Breast epithelium (tissue), 4 donors: ENCODE measurements at places on chromosomes 6 and 20. TPM values are rescaled to one million over a fixed set of nuclear protein-coding genes. Genes with fewer than 3 reads are reported as not detected.

- H3K27ac ChIP-seq = no peak overlapping the region
- H3K4me1 ChIP-seq = peaks cover under 1% of the 10 kb centered on the region
- no peak for DNase-seq
- no peak overlapping the region for H3K4me3 ChIP-seq
- no peaks in the 10 kb centered on the region for H3K36me3 ChIP-seq
Measured at GRCh38 chr6:158636778-158637177, 7.8 kb downstream of the DYNLT1 start.

- no peaks in the 10 kb centered on the region for H3K27me3 ChIP-seq
- no peak overlapping the region for H3K27ac ChIP-seq
- no peaks in the 10 kb centered on the region for H3K36me3 ChIP-seq
- H3K4me3 ChIP-seq = no peak overlapping the region
- DNase-seq = no peak
Measured at GRCh38 chr20:14838663-14839628, 501.5 kb upstream of the FLRT3 start.

GRCh38 chr6:71386215-71386614, 97.6 kb downstream of the OGFRL1 start:
- H3K27me3 ChIP-seq = no peaks in the 10 kb centered on the region
- H3K36me3 ChIP-seq = no peaks in the 10 kb centered on the region
- H3K4me3 ChIP-seq = no peak overlapping the region
- no peak for DNase-seq

ADIG gene
- not detected for total RNA-seq

DNA sequence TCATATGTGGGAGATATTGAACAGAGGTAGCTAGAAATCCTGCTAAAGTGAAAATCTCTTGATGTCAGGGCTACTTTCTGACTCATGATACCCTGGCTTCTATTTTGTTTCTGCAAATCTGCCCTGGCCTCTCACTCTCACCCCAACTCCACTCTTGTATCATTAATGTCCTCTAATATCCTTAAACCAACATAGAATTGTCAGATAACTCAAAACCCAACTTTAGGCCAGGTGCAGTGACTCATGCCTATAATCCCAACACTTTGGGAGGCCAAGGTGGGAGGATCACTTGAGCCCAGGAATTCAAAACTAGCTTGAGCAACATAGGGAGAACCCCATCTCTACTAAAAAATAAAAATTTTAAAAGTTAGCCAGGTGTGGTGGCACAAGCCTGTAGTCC, 33.8 kb upstream of the OSTM1 start:
- H3K27ac ChIP-seq = no peak overlapping the region
- H3K4me3 ChIP-seq = no peak overlapping the region
- peaks cover 3% of the 10 kb centered on the region for H3K27me3 ChIP-seq

C2 gene
- 54.2 TPM for total RNA-seq

CRISP3 gene
- total RNA-seq = not detected

DNA sequence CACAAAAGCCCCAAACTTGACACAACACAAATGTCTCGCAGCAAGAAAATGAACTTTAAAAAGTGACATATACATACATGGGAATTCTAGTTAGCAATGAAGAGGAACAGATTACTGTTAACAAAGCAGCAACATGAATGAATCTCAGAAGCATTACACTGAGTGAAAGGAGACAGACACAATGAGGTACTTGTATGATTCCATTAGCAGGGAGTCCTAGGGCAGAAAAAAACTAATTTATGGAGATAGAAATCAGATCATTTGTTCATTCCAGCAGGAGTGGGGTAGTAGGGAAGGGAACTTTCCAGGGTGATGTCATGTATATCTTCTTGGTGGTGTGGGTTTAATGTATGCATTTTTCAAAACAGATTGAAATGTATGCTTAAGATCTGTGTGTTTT, 524.4 kb downstream of the KIF16B start:
- no peak overlapping the region for H3K4me3 ChIP-seq
- no peaks in the 10 kb centered on the region for H3K4me1 ChIP-seq
- no peak for DNase-seq
- H3K27ac ChIP-seq = no peak overlapping the region
- H3K36me3 ChIP-seq = no peaks in the 10 kb centered on the region

GRCh38 chr20:64062596-64063388, at the start of gene TCEA2:
TCEA2 (plus strand) TSS chr20:64063198; CDS start chr20:64063313, 115 bp downstream.
- H3K4me3 ChIP-seq = peak within 1 kb of the TSS; percentile 89
- no peaks in the 10 kb centered on the region for H3K27me3 ChIP-seq
- H3K27ac ChIP-seq = peak within 1 kb of the TSS; percentile 84
- no peaks in the 10 kb centered on the region for H3K36me3 ChIP-seq
- H3K4me1 ChIP-seq = peaks cover 6% of the 10 kb centered on the region

RBPJL gene
- total RNA-seq = not detected

MCCD1 gene
- not detected for total RNA-seq

TFAP2A gene
- not detected for total RNA-seq

EYA4 gene
- 0.33 TPM for total RNA-seq

DNA sequence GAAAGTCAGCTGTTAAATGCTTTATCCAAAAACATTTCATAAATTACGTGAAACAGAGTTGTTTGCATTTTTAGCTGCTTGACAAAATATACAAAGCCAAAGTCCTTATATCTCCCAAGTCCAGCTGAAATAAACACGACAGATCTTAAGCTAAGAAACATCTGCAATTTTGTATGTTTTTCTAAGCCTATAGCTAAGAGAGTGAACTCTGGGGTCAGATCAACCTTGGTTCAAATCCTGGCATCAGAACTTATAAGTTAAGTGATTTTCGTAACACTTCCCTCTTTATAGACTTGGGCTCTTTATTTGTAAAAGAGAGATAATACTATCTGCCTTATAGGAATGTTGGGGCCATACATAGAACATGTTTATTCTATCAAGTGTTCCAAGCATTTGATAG, 176.7 kb downstream of the PTPRK start:
- no peaks in the 10 kb centered on the region for H3K36me3 ChIP-seq
- DNase-seq = no peak
- H3K27me3 ChIP-seq = no peaks in the 10 kb centered on the region
- H3K4me1 ChIP-seq = no peaks in the 10 kb centered on the region

DNA sequence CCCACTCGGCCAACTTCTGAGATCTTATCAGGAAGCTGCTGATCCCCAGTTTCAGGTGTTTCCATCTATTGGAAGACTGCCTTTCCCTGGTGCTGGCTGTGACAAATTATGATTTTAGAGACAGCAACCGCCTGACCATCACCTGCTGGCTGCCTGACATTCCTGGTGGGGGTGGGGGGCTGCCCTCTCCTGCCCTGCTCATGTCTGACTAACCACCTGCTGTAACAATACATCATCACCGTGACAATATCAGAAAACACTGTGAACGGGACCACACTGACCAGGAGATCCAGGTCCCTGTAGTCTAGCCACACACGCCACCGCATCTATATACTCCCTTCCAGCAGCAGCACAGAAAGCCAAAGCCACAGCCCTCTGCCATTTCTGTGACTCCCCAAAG, 537.5 kb downstream of the QKI start:
- no peaks in the 10 kb centered on the region for H3K4me1 ChIP-seq
- no peak for DNase-seq
- H3K4me3 ChIP-seq = no peak overlapping the region
- no peak overlapping the region for H3K27ac ChIP-seq
- no peaks in the 10 kb centered on the region for H3K27me3 ChIP-seq

GRCh38 chr6:147222160-147222838, 18.1 kb downstream of the STXBP5 start:
- H3K27me3 ChIP-seq = no peaks in the 10 kb centered on the region
- no peaks in the 10 kb centered on the region for H3K4me1 ChIP-seq
- no peak overlapping the region for H3K4me3 ChIP-seq
- no peak for DNase-seq
- no peaks in the 10 kb centered on the region for H3K36me3 ChIP-seq

HLA-DQA2 gene
- total RNA-seq = 2.0 TPM

GRCh38 chr6:106799031-106799894, 169.9 kb downstream of the QRSL1 start:
- no peaks in the 10 kb centered on the region for H3K36me3 ChIP-seq
- H3K27ac ChIP-seq = peak overlapping the region; percentile 81
- DNase-seq = no peak
- no peaks in the 10 kb centered on the region for H3K27me3 ChIP-seq
- no peak overlapping the region for H3K4me3 ChIP-seq

ATP6V1G2 gene
- total RNA-seq = 1.6 TPM

SMLR1 gene
- total RNA-seq = not detected

C20orf202 gene
- total RNA-seq = 0.48 TPM

DNA sequence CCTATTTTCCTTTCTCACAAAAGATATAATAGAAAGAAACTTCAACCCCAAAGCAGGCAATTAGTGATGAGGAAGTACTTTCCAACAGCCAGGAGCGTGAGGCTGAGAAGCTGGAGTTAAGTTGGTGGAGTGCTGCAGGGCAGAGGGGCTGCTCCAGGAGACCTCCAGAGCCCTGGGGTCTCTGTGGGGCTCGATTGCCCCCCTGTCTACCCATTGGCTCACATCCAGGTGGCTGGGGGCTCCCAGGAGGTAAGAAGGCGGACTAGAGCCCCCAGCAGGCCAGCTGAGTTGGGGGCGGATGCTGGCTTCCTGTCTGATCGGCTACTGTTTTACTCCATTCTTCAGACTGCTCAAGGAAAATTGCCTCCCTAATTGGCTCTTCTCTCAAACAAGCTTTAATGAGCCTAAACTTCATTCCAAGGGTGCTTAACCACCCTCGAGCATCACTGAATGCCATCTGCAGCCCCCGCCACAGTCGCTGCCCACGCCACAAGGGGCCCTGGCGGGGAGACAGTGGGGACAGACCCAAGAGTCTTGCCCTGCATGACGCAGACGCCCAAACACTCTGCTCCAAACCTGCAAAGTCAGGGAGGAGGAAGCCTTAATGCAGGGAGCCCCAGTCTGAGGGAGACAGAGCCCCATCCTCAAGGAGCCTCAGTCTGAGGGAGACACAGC, 78.6 kb downstream of the MDGA1 start:
- H3K4me1 ChIP-seq = no peaks in the 10 kb centered on the region
- H3K36me3 ChIP-seq = no peaks in the 10 kb centered on the region
- H3K27ac ChIP-seq = no peak overlapping the region
- H3K27me3 ChIP-seq = no peaks in the 10 kb centered on the region

DNA sequence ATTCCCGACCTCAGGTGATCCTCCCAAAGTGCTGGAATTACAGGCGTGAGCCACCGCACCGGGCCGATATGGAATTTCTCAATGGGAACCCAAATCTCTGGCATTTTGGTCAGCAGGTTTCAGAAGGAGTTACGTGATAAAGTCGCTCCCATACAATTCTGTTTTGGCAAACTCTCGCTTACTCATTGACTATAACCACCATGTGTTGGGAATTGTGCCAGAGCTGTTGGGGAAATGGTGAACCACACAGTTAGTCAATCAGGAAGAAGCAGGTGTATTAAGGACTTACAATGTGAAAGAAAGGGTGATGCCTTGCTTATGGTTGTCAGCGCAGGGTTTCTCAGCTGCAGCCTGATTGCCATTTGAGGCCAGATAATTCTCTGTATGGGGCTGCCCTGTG, 410.5 kb downstream of the QKI start:
- no peak for DNase-seq
- H3K36me3 ChIP-seq = no peaks in the 10 kb centered on the region
- no peaks in the 10 kb centered on the region for H3K4me1 ChIP-seq
- H3K27ac ChIP-seq = no peak overlapping the region

DNA sequence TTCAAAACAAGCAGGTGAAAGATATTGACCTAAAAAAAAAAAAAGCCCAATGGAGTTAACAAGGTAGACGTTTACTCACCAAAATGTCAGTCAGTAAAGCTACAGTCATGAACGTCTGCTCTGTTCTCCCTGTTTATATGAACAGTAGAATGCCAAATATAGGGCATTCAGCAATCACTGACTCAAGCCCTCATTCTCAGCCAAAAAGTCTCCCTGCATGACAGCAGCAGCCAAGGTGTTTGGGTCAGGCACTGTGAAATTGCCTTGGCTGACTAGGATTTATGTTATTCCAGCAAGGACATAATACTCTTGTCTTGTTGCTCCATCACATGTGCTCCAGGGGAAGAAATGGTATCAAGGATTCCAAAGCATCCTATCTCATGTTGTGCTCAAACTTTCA, 194.7 kb upstream of the RSPO3 start:
- H3K27me3 ChIP-seq = no peaks in the 10 kb centered on the region
- no peaks in the 10 kb centered on the region for H3K36me3 ChIP-seq
- no peak overlapping the region for H3K27ac ChIP-seq
- no peaks in the 10 kb centered on the region for H3K4me1 ChIP-seq
- DNase-seq = no peak

HLA-DQB2 gene
- total RNA-seq = 1.6 TPM

DNA sequence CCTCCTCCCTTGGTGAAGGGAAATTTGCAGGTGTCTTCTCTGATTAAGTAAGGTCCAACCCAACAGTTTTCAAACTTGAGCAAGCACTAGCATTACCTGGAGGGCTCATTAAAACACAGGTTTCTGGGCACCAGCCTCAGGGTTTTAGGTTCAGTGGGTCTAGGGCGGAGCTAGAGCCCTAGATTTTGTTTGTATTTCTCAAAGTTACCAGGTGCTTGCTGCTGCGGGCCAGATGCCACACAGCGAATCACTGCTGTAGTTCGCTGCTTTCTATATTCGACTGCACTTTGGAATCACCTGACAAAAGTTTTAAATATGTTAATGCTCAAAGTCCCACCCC, 869 bp downstream of the COL21A1 start:
- no peak for DNase-seq
- no peaks in the 10 kb centered on the region for H3K4me1 ChIP-seq
- no peak overlapping the region for H3K27ac ChIP-seq
- H3K36me3 ChIP-seq = no peaks in the 10 kb centered on the region

DNA sequence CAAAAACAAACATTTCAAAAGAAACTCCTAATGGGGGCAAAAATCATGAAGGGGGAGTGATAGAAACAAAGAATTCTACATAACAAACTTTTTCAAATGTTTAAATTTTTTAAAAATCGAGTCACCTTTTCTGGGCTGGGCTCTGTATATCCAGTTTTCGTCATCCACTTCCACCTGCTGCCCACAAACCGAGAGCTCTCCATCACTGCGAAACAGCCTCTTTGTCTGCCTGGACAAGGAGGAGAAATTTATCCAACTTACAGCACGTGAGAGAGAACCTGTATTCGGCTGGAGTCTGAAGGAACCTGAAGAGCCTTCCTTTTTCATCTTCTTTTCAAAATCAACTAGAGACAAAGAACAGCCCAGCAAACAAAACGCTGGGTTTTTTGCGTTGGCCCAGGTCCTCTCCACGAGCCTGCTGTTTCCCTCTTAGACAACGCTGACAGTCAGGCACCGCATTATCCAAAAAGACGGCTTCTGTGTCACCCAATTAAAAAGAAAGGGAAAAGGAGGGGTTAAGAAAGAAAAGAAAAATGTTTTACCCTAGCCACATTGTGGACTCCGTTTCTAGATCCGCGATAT, 72.4 kb upstream of the NHSL1 start:
- peak overlapping the region; percentile 63 for H3K4me3 ChIP-seq
- H3K4me1 ChIP-seq = no peaks in the 10 kb centered on the region
- H3K27ac ChIP-seq = no peak overlapping the region
- no peaks in the 10 kb centered on the region for H3K27me3 ChIP-seq
- no peaks in the 10 kb centered on the region for H3K36me3 ChIP-seq
- DNase-seq = no peak

DNA sequence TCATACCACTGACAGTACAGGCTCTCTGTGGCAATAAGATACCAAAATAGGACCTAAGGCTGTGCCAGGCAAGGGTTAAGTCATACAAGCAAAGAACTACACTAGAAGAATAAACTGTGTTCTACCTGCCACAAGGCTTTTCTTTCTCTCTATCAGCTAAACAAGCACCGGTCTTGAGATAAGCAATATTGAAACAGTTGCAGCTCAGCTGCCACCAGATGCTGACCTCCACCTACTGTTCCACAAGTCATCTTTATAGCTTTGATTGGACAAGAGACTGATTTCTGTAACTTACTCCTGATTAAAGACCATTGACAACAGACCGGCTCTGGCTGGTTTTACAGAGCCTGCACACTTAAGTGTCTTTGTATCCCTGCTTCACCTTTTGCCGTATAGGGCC, 24.1 kb downstream of the SCP2D1 start:
- no peak overlapping the region for H3K27ac ChIP-seq
- no peaks in the 10 kb centered on the region for H3K36me3 ChIP-seq
- H3K4me1 ChIP-seq = no peaks in the 10 kb centered on the region
